ENCODE measurements at places on chromosomes 13 and 19.
A peak's percentile ranks its signal among the peaks of the same experiment; 100 is the strongest.

- no peak for DNase-seq
Observed at GRCh38 chr19:12034620-12035019, 859 bp downstream of the ZNF433 start.

DNA sequence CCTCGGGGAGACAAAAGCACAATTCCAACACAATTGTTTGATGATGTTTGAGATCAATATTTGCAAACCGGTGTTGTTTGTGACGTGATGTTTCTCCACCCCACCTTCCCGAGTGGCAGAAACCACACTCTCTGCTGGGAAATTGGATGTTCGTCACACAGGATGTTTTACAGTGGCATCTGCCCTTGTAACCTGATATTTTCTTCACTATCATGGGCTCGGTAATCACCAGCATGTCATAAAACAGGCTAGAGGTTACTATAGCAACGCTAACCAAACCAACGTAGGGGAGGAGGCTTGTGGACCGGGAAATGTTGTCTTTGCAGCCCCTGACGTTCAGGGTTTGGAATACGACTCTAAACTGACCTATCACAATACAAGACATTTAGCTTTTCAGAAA, 454.5 kb downstream of the IRS2 start:
- DNase-seq: no peak

- DNase-seq: no peak
Observed at GRCh38 chr13:108407495-108407894, 138.0 kb downstream of the TNFSF13B start.

GRCh38 chr13:46913757-46914156, 16.9 kb upstream of the HTR2A start:
- no peak for DNase-seq

DNA sequence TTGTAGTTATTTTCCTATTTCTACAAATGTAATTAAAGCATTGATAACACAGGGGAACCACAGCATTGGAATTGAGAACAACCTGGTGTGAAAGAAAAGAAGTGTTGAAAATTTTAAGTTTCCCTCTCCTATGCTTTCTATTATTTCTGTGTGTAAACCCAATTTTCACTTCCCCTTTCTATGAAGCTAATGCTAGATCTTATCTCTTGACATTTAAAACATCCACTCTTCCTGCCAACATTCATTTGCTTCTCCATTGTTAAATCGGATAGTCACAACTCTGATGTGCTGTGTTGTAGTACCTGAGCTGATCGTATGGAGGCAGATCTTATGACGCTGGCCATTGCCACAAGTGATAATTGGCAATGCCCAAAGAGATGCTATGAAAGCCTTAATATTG, 203.0 kb downstream of the ITGBL1 start:
- no peak for DNase-seq

- DNase-seq: no peak
Observed at GRCh38 chr13:49314344-49314882, 66.7 kb downstream of the CDADC1 start.

DNA sequence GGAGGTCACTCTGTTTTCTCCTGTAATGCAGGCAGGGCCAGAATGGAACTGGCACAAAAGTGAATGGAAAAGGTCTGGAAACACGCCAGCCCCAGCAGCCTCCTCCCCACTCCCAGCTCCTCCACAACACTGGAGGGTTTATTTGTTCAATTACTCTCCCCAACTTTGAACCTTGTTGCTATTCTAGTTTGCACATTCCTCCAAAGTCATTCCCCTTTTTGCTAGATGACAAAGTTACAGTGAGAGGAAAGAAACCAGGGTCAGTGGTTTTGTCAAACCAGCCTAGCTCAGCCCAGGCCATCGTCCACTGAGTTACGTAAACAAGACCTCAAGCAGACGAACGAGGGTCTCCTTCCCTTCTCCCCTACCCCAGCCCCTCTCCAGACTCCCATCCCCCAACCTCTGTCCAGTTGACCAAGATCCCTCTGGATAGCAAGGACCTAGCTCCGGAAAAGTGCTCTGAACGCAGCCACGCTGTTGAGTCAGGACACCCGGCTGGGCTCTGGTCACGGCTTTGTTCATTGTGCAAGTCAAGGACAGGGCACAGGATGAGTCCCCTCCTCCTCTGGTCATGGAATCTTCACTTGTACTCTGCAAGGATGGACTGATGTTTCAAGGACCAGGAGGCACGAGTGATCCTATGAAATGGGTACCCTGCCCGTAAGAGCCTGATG, 180.0 kb downstream of the USP12 start:
- no peak for DNase-seq

GRCh38 chr19:49403404-49404187, 15.5 kb downstream of the KASH5 start:
- peak; percentile 51 for DNase-seq

GRCh38 chr19:14432791-14433553, at the start of gene PKN1:
TSS of gene PKN1 (plus strand) at chr19:14433306. CDS start at chr19:14433522, 216 bp downstream.
- DNase-seq: peak; percentile 79

GRCh38 chr19:4414800-4415321, 12.4 kb downstream of the CHAF1A start:
- DNase-seq: no peak

DNA sequence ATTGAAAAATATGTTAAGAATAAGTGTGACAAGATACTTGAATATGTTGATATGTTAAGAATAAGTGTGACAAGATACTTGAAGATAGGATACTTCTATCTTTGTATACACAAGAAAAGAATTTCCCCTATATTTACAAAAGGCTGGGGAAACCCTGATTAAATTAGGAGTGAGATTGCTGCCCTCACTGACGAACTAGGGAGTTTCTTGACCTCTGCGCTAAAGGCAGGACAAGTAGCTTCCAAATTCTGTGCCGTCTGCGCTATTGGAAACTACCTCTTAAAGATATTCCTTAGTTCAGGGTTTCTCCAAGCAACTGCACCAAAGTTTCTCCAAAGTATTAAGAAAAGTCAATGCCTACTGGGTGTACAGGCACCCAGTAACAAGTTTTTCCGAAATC, 730 bp downstream of the ZNF260 start:
- no peak for DNase-seq

GRCh38 chr13:105070452-105070851, 1465.0 kb downstream of the EFNB2 start:
- DNase-seq: no peak

- DNase-seq: no peak
Observed at GRCh38 chr13:73508841-73509240, 450.0 kb downstream of the KLF5 start.

GRCh38 chr19:32415246-32415645, 9.7 kb downstream of the DPY19L3 start:
- DNase-seq: no peak

- DNase-seq: peak; percentile 51
Observed at GRCh38 chr13:106619688-106620555, 52.0 kb upstream of the ARGLU1 start.

DNA sequence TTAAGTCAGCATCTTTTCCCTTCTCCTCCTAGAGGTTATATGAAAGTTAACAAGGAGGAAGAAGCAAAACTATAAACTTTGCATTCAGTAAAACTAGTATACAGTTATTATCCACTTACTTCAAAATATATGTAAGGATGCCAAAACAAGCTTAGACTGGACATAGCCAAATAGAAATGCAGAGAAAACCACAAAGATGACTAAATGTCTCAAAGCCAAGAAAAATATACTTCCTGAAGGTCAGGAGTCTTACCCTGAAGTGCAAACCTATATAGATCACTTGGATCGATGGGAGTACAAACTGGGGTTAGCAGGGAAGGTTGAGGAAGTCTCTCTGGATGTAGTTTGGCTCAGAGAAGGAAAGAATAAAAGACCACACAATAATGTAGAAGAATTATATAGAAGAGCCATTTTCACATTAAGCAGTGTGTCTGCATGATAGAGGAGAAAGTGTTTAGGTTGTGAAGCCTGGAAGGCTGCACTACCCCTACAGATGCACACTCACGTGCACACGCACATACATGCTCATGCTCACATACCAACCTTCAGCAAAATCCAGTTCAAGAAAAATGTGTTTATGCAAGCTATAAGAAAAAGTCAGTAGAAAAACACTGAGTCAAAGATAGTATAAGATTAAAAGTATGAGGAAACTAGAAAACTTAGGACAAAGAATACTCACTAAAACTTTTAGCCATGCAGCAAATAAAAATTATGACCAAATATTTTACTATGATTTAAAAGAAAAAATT, 112.1 kb upstream of the RXFP2 start:
- DNase-seq: no peak

GRCh38 chr19:1011831-1012333, 9.0 kb downstream of the TMEM259 start:
- DNase-seq: no peak

DNA sequence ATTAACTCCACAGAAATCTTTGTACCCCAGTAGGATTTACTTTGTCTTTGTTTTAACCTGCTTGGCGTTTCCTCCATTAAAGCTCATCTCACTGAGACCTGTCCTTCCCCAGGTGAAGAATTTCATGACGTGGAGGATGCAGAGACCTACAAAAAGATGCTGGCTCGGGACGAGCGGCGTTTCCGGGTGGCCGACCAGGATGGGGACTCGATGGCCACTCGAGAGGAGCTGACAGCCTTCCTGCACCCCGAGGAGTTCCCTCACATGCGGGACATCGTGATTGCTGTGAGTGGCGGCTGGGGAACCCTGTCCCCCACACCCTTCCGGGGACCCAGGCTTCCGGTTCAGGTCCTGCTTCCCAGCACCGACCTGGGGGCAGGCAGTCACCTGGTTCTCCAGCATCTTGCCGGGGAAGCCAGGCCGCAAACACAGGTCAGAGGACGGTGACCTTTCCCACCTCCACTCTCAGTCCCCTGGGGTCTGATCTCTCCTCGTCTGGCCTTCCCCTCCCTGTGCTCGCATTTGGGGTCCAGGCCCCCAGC, 9.2 kb downstream of the RCN3 start:
- no peak for DNase-seq

- no peak for DNase-seq
Observed at GRCh38 chr19:489418-490196, 6.7 kb upstream of the MADCAM1 start.

DNA sequence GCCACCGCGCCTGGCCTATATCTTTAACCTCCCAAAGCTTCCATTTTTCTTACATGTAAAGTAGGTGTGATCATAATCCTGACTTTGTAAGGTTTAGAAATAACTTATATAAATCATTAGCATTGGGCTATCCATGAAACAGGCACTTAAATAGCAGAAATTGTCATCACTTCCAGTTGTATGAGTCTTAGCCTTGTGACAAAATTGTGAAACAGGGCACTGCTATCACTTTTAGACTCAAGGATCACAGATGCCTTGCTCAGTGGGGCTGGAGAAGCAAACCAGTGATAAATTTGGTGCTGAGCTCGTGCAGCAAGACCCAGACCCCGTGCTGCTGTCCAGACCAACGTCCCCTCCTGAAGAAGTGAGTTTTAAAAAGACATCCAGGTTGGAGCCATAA, 209.7 kb downstream of the KATNAL1 start:
- no peak for DNase-seq

GRCh38 chr19:49515767-49516166, 3.3 kb downstream of the FCGRT start:
- no peak for DNase-seq

DNA sequence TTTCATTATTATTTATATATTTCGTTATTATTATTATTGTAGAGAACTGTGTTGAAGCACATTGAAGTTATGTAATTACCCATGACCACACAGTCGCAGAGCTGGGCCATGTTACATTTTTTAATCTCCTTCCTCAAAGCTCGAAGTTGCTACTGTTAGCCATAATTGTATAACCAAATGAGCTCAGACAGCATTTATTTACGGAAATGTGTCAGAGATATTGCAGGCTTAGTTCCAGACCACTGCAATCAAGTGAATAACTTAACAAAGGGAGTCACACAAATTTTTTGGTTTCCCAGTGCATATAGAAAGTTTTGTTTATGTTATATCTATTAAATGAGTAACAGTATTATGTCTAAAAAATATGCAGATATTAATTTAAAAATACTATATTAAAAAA, 147.1 kb upstream of the SLITRK1 start:
- no peak for DNase-seq

DNA sequence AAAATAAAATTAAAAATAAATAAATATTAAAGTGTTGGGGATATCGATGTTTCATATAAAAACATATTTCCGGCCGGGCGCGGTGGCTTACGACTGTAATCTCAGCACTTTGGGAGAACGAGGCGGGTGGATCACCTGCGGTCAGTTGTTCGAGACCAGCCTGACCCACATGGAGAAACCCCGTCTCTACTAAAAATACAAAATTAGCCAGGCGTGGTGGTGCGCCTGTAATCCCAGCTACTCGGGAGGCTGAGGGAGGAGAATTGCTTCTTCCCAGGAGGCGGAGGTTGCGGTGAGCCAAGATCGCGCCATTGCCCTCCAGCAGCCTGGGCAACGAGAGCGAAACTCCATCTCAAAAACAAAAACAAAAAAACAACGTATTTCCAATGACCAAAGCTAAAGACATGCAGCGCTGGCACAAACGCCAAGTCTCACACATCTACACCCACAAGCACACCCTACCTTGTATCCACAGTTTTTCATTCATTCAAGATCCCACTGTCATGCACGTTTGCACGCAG, 907 bp downstream of the ZNF569 start:
- no peak for DNase-seq

DNA sequence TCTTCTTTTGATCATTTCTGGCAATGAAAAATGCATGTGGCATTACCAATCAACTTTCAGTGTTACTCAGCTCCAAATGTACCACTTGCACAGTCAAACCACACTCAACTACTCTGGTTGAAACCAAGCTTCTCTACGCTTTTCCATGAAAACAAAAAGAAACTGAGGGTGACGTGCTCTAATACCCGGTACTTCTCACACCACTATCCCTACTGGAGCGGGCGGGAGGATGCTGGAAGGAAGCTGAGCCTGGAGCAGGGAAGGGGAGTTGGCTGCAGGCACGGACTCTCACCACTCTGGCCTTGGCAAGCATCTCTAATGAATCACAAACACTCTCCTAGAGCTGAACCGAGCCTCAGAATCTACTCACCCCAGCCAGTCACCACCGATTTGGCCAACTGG, 48.2 kb downstream of the STK24 start:
- DNase-seq: no peak

DNA sequence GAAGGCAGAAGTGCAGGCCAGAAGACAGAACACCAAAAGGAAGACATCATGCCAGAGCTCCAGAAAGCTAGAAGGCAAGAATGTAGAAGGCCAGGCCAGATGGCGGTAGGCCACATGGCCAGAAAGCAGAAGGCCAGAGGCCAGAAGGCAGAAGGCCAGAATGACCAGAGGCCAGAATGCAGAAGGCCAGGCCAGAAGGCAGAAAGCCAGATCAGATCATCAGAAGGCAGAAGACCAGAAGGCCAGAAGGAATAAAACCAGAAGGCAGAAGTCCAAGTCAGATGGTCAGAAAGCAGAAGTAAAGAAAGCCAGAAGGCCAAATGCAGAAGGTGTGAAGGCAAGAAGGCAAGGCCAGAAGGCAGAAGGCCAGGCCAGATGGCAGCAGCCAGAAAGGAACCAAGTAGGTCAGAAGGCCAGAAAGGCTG, 185.0 kb downstream of the TUBA3C start:
- DNase-seq: no peak

GRCh38 chr13:102147353-102147752, 254.5 kb downstream of the FGF14 start:
- no peak for DNase-seq

DNA sequence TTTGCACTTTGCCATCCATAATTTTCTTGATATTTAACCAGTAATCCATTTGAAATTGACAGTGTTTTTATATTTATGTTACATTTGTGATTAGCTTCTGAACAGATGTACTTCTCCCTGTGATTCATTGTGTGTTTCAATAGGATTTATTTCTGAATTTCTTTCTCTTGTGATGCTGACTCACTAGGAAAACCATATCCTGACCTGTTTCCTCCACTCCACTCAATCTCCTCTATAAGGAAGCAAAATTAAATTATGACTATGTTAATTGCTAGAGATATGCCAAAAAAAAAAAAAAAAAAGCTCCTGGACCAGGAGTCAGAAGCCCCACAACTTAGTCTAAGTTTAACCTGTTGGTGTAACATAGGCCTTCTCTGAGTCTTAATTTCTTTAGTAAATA, 614.6 kb upstream of the SPRY2 start:
- DNase-seq: no peak

Measured in germinal center (tissue), 1 donor.